Thyroid gland (tissue), 4 donors: ENCODE measurements at places on chromosomes 2 and 18. TPM values are rescaled to one million over a fixed set of nuclear protein-coding genes. Genes with fewer than 3 reads are reported as not detected.

GRCh38 chr2:237126519-237127174 is 41.0 kb downstream of the COPS8 start:
- DNase-seq: no peak
- H3K27me3 ChIP-seq: no peaks in the 10 kb centered on the region
- no peak overlapping the region for H3K4me3 ChIP-seq
- H3K36me3 ChIP-seq: no peaks in the 10 kb centered on the region
- H3K27ac ChIP-seq: no peak overlapping the region

- H3K36me3 ChIP-seq: no peaks in the 10 kb centered on the region
- no peak overlapping the region for H3K4me3 ChIP-seq
- H3K4me1 ChIP-seq: no peaks in the 10 kb centered on the region
- no peak overlapping the region for H3K27ac ChIP-seq
Measured at GRCh38 chr2:122988395-122989221, 1036.5 kb upstream of the CNTNAP5 start.

The TRPM8 gene
- total RNA-seq: not detected

DNA sequence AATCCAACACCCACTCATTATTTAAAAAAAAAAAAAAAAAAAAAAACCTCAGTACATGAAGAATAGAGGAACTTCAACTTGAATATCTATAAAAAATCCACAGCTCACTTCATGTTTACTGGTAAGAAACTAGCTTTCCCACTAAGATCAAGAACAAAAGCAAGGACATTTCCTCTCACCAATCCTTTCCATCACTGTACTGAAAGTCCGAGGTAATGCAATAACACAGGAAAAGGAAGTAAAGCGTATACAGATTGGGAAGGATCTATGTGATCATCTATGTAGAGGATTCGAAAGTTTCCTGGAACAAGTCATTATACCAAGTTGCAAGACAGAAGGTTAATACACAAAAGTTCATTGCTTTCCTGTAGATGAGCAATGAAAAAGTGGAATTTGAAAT is 63.2 kb downstream of the ROCK2 start:
- no peaks in the 10 kb centered on the region for H3K27me3 ChIP-seq
- no peak overlapping the region for H3K27ac ChIP-seq
- no peaks in the 10 kb centered on the region for H3K4me1 ChIP-seq
- peaks cover 7% of the 10 kb centered on the region for H3K36me3 ChIP-seq
- H3K4me3 ChIP-seq: no peak overlapping the region

- no peaks in the 10 kb centered on the region for H3K36me3 ChIP-seq
- H3K27ac ChIP-seq: no peak overlapping the region
- H3K4me3 ChIP-seq: no peak overlapping the region
- DNase-seq: no peak
- H3K27me3 ChIP-seq: no peaks in the 10 kb centered on the region
Measured at GRCh38 chr2:167331636-167332232, 443.5 kb downstream of the XIRP2 start.

- no peak overlapping the region for H3K4me3 ChIP-seq
- no peak for DNase-seq
- H3K4me1 ChIP-seq: peaks cover 13% of the 10 kb centered on the region
- no peak overlapping the region for H3K27ac ChIP-seq
- no peaks in the 10 kb centered on the region for H3K27me3 ChIP-seq
- no peaks in the 10 kb centered on the region for H3K36me3 ChIP-seq
Measured at GRCh38 chr2:27967076-27967475, 76.5 kb downstream of the BABAM2 start.

DNA sequence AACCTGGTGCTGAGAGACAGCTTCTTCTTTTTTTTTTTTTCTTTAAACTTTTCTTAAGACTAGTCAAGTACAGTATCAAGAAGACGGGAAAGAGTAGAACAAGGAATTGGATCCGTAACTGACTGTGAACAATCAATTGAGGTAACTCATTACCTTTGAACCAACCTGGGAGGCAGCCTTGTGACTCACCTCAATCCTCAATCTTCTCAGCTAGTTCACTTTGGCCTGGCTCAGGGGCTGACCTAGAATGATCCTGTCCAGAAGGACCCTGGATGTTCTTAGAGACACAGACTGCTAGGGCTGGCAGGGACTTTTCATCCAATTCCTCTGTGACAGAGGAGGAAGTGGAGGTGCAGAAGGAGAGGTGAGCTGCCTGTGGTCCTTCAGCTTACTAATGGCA is 1.5 kb upstream of the LTBP1 start:
- DNase-seq: no peak
- H3K4me1 ChIP-seq: no peaks in the 10 kb centered on the region
- H3K4me3 ChIP-seq: no peak overlapping the region

GRCh38 chr2:232926431-232926939 is 56.4 kb downstream of the SNORC start:
- no peak overlapping the region for H3K4me3 ChIP-seq
- H3K4me1 ChIP-seq: peaks cover 7% of the 10 kb centered on the region
- peaks cover 13% of the 10 kb centered on the region for H3K27me3 ChIP-seq
- no peaks in the 10 kb centered on the region for H3K36me3 ChIP-seq
- H3K27ac ChIP-seq: no peak overlapping the region

DNA sequence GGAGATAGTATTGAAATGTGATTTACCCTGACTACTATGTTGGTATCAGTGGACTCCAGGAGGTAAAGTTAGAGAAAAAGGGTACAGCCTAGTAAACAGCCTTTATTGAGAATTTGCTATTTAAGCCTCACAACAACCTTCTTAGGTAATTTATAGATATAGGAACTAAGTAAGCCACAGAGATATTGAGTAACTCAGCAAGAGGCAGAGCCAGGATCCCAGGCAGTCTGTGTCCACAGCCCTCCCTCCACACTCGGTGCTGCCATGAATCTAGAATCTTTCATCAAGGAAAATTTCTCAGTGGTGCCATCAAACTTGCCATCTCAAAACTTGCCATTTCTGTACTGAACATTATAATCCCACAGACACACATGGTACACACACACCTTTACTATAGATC is 170.9 kb downstream of the CAPN13 start:
- no peaks in the 10 kb centered on the region for H3K36me3 ChIP-seq
- H3K4me1 ChIP-seq: no peaks in the 10 kb centered on the region
- no peak overlapping the region for H3K4me3 ChIP-seq
- no peaks in the 10 kb centered on the region for H3K27me3 ChIP-seq
- no peak for DNase-seq
- H3K27ac ChIP-seq: no peak overlapping the region

DNA sequence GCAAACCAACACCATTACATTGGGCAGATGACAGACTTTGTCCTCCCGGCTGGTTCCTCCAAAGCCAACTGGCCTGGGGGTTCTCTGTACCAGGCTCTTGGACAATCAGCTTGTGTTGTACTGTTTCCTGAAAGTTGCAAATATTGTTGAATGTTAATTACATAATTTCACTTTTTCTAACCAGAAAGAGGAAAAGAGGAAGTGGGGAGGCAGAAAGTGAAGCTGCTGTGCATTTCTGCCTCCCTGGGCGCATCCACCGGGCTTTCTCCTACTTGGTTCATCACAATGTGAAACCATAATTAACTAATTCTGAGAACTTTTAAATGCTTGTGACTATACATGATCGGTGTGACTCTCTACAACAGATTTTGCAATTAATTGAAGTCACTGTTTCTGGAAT is 10.1 kb downstream of the TWIST2 start:
- no peaks in the 10 kb centered on the region for H3K4me1 ChIP-seq
- no peak overlapping the region for H3K27ac ChIP-seq
- DNase-seq: no peak

The EML6 gene
- 24.8 TPM for total RNA-seq

GRCh38 chr2:226691255-226691654 is 108.4 kb downstream of the IRS1 start:
- H3K4me3 ChIP-seq: no peak overlapping the region
- no peak for DNase-seq
- no peaks in the 10 kb centered on the region for H3K27me3 ChIP-seq
- no peaks in the 10 kb centered on the region for H3K36me3 ChIP-seq

GRCh38 chr2:230890646-230891045 is 25.9 kb downstream of the ITM2C start:
- no peak for DNase-seq
- peaks cover 20% of the 10 kb centered on the region for H3K4me1 ChIP-seq
- no peaks in the 10 kb centered on the region for H3K36me3 ChIP-seq
- no peak overlapping the region for H3K27ac ChIP-seq

DNA sequence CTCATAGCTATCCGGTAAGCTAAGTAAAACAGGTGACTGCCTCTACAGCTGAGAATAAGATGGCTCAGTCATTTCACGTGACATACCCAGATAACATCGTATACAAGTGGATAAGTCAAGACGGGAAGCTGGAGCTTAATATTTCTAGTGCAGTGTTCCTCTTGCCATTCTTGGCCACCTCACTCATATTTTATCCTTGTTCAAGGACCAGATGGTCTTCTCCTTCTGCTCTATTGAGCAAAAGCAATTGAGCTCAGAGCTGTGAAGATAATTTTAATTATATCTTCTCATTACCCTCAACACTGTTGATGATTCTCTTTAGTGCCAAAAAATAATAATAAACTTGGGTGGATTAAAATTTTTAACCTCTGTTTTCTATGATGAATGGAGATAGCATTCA is 201.1 kb downstream of the DCC start:
- H3K36me3 ChIP-seq: no peaks in the 10 kb centered on the region
- H3K4me3 ChIP-seq: no peak overlapping the region
- H3K4me1 ChIP-seq: no peaks in the 10 kb centered on the region

The TFPI gene
- 208 TPM for total RNA-seq

DNA sequence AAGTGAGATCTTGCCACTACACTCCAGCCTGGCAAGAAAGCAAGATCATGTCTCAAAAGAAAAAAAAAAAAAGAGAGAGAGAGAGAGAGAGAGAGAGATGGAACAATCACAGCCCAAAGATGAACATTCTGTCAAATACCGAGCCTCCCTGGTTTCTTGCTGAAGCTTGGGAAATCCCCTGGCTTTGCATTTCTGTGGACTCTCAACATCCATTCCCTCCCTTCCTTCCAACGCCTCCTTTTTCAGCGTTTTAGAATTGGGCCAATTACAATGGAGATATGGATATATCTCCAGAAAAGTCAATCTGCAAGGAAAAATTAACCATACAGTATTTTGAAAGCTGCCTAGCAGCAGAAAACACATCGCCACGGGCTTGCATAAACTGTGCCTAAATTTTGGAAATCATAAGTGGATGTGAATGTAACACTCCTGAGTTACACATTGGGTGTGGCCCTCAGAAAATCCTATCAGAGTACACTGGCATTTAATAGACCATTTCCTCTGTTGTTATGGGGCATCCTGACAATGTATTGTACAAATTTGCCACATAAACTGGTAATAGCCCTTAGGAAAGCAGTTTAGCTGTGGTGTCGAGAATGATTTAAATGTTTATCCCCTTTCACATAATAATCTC is 67.2 kb upstream of the PHLPP1 start:
- H3K4me3 ChIP-seq: no peak overlapping the region
- no peak for DNase-seq
- H3K4me1 ChIP-seq: peaks cover 2% of the 10 kb centered on the region
- no peak overlapping the region for H3K27ac ChIP-seq
- H3K27me3 ChIP-seq: no peaks in the 10 kb centered on the region

DNA sequence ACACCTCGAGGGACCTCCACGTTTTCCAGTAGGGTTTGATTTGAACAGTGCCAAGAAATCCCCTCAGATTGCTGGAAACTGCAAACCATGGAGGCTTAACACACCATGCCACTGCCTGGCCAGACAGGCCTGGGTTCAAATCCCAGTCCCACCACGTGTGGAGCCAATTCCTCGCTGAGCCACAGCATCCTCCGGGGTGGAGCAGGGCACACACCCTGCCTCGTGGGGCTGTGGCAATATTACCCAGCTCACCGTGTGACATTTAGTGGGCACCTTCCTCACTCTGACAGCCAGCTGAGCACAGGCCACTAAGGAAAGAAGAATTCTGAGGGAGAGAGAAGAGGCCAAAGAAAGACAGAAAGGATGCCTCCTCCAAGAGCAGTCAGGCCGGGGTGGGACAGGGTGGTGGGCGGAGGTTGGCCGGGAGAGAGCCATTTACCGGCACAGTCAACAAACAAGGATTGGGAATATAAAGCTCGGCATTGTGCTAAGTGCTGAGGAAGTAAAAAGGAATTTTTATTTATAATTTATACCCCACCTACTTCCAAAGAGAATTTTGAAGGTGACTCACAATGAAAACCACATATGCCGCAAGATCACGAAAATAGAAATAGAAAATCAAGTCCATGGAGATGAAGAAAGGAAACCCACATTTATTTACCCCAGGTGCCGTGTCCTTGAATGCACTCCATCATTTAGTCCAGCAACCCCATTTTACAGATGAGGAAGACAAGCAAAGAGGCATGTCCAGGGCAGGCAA is 111.5 kb downstream of the MCFD2 start:
- no peak for DNase-seq
- H3K27me3 ChIP-seq: no peaks in the 10 kb centered on the region
- no peak overlapping the region for H3K27ac ChIP-seq
- H3K36me3 ChIP-seq: no peaks in the 10 kb centered on the region

The DIPK1C gene
- not detected for total RNA-seq

The DSG1 gene
- not detected for total RNA-seq

DNA sequence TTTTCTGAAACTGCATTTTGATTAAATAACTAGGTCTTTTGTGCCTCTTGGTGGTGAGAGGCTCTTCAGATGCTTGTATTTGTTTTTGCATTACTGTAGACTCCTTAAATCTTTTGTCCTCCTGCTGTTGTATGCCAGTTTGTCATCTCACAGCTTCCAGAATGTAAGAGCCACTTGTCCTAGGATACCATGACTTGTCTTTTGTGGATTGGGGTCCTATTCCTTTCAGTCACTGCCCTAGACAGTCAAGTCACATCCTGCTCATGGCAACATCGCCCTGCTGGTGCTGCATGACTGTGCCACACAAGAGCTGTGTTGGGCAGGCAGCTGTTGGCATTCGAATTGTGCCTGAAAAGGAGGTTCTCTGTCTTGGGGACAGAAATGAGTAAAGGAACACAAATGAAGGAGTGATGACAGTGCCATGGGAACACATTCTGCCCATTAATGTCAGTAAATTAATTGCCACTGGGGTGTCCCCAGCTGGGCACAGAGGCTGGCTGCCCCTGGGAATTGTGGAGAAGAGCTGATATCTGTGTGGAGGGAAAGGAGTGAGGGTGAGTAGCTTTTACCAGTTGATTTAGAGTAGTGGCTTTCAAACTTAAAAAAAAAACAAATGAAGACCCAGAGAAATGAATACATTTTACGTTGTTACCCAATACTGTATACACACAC is 140.3 kb downstream of the ARL6IP6 start:
- no peak overlapping the region for H3K27ac ChIP-seq
- H3K36me3 ChIP-seq: no peaks in the 10 kb centered on the region
- H3K4me3 ChIP-seq: no peak overlapping the region
- H3K4me1 ChIP-seq: no peaks in the 10 kb centered on the region
- no peak for DNase-seq
- H3K27me3 ChIP-seq: no peaks in the 10 kb centered on the region

The TXNDC2 gene
- total RNA-seq: not detected

The EGR4 gene
- total RNA-seq: not detected

DNA sequence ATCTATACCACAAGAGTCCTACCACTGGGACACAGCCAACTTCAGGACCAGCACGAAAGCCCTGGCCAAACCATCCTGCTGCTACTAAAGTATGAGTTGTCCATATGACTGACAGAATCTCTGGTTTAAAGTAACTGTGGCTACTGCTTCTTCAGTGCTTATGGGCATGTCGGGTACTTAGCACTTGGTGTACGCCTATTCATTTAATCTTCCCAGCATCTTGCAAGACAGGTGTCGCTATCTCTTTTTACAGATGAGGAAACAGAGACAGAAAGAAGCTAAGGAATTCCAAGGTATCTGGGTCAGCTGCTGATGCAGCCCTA is 203.4 kb upstream of the ID2 start:
- H3K27me3 ChIP-seq: no peaks in the 10 kb centered on the region
- peaks cover 19% of the 10 kb centered on the region for H3K4me1 ChIP-seq
- DNase-seq: no peak
- H3K36me3 ChIP-seq: no peaks in the 10 kb centered on the region
